ENCODE measurements at places on chromosomes 4 and X.
A peak's percentile ranks its signal among the peaks of the same experiment; 100 is the strongest.

DNA sequence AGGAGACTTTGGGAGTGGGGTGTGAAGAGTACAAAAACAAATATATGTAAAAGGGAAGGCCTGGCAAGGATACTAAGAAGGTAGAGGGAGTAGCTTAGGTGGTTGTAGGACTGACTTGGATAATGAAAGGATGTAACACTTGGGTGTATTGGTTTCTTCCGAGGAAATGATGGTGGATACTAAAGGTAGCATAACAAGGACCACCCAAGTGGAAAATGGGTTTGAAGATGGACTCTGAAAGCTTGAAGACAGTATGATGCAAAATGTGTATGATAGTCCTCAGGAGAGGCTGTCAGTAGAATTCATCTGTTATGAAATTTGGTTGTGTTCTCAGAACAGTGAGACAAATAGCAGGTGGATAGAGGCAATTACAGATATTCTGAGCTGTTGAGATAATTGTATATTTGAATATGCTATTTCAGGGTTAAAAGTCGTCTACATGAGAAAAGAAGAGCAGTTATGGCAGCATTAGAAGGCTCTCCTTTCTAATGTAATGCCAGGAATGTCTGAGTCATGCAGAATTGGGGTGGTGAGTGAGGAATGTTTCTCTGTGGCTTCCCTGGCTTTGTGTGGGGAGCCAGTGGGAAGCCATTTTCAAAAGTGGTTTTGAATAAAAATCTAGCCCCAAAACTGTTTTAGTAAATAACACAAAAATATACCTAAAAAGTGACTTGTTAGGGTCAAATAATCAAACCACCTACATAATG lies 75.6 kb downstream of the FHIP1A start:
- DNase-seq: no peak

GRCh38 chr4:177079327-177079726 lies 230.3 kb upstream of the NEIL3 start:
- DNase-seq: no peak

DNA sequence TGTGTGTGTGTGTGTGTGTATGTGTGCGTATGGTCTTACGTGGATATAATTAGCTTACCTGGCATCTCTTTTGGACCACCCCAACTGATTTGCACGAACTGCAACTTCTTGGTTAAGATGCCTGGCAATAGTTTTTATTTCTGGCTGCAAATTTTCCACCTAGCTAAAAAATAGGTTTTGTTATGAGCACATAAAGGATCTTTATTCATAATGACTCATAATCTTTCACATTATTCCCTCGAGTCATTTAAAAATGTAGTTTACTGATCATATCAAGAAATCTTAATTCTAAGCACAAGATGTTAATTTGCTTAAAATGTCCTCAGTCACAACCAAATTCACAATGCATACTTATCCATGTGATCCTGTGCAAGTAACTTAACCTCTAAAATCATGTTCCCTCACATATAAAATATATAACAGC lies 1.5 kb downstream of the COX18 start:
- DNase-seq: peak; percentile 89

DNA sequence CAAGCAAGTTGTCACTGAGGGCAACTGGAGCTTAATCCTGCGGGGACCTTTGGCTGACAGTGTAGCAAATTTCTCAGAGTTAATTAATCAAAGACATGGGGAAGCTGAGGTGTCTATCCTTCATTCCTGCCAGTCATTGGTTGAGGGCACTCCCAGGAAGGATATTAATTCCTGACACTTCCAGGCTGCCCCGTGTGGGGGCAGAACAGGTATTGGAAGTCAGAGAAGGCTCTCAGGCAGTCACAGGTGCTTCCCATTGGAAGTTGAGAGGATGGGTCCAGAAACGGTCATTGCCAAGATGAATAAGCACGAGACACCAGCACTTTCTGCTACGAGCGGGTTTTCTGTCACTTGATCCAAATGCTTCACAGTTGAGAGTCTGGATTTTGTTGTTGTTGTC lies 29.1 kb upstream of the CD38 start:
- DNase-seq: no peak

DNA sequence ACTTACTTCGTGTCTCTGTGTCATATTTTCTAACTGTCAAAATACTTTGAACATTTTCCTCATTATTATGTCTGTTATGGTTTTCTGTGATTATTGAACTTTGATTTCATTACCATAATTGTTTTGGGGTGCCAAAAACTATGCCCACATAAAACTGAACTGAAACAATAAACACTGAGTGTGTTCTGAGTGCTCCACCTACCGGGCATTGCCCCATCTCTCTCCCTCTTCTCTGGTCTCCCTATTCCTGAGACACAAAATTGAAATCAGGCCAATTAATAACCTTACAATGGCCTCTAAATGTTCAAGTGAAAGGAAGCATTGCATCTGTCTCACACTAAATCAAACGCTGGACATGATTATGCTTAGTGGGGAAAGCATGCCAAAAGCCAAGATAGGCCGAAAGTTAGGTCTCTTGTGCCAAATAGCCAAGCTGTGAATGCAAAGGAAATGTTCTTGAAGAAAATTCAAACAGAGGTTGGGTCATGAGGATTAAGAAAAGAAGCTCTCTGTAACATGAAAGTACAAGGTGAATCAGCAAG lies 972.3 kb downstream of the PCDH7 start:
- DNase-seq: no peak

GRCh38 chrX:43436517-43436916 lies 219.6 kb upstream of the MAOA start:
- no peak for DNase-seq

GRCh38 chrX:1215123-1215823 lies 2.8 kb upstream of the CRLF2 start:
- no peak for DNase-seq

DNA sequence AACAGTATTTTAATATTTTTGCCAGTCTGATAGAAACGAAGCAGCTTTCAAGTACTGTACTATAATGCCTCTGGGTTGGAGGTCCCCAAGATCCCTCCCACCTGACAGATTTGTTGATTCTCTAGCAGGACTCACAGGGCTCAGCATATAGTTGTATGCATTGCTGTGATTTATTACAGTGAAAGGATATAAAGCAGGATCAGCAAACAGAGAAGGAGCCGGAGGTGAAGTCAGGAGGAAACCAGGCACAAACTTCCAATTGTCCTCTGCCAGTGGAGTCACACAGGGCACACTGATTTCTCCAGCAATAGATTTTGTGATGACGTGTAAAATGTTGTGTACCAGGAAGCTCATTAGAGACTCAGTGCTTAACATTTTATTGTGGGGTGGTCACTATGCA lies 19.0 kb downstream of the USP53 start:
- DNase-seq: no peak

DNA sequence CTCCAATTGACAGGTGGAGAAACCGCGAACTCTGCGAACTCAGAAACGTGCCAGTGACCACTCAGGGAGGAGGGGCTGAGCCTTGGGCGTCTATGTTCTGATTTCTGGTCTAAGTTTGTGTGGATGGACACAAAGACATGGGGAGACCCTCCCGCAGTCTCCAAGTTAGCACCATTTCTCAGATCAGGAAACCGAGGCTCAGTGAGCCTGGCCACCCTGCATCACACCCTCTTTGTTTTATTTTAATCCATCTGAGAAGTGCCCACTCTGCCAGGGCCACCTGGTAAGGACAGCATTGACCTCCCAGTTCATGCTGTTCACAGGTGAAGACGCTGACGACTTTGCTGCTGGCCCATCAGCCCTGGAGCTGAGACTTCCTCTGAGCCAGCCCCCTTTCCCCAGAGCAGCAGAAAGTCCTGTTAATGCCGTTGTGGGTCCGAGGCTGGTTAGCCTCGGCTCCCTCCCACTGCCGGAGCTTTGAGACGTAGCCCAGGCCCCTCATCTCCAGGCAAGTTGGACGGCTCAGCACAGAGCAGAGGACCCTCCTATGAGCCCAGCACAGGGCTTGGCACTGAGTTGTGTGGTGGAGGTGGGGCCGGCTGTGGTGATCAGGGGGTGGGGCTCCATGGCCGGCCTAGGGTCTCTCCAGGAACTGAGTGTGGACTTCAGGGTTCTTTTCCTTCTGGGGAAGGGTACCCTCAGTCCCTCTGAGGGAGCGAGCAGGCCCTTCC lies 43.7 kb downstream of the PSAPL1 start:
- DNase-seq: no peak

DNA sequence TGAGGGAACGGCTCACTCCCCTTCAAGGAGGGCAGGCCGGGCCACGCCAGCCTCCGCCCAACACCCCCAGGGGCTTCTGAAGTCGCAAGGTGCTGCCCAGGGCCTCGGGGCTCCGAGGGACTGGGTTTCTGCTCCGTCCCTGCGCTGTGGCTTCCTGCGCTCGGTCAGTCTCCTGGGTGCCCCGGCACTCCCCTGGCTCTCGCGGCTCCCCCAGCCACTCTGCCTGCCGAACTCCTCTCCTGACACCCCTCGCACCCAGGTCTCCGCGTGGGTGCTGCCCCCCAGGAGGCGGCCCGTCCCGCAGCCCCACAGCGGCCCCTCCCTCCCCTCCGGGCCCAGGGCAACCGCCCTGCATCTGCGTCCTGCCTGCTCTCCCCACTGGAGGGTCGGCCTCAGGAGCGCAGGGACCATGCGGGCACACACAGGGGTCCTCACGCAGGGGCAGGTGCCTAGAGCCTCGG lies 151.9 kb downstream of the AFAP1 start:
- no peak for DNase-seq

DNA sequence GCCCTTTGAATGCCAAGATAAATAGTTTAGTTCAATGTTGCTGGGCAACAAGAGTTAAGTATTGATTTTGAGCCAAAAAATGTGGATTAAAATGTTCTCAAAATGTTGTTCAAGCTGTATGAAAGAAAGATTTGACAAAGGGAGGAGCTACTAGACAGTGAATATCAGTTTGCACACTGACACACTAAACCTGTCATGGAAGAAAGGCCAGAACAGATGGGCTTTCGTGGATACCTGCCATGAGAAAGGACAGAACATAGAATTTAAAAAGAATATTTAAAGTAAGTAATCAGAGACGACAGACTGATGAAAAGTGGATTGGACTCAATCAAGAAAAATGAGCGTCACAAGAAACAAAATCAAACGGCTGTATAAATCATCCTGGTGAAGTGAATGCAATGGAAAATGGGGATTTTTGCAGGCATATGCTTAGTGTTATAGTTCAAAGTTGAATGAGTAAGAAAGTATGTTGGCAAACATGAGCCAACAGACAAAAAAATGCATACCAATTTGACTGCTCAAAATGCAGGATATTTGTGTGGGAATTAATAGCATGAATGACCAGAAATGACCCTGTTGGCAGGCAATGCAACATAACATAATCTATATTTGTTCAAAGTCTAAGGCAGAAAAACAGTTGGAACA lies 7.4 kb downstream of the PCDH18 start:
- DNase-seq: no peak

- DNase-seq: peak; percentile 96
Observed at GRCh38 chr4:8468746-8469535, 28.4 kb downstream of the TRMT44 start.

DNA sequence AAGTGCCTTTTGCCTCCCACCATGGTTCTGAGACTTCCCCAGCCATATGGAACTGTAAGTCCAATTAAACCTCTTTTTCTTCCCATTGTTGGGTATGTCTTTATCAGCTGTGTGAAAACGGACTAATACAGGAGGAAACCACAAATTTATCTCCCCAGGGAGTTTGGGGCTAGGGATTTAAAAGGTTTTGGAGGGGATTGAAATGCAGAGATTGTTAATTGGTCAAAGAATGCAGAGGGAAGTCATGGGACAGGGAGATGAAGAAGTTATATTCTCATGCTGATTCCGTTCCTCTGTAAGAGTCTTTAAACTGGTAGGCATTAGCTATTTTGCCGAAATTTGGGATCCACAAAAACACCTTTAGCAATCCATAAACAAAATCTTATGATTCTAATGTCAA lies 57.9 kb downstream of the TKTL2 start:
- no peak for DNase-seq

- DNase-seq: no peak
Observed at GRCh38 chr4:23413631-23414030, 476.2 kb downstream of the PPARGC1A start.

- no peak for DNase-seq
Observed at GRCh38 chrX:72475338-72475737, 97.3 kb downstream of the HDAC8 start.

GRCh38 chrX:100928660-100929613 lies at the start of gene XKRX:
Gene XKRX (minus strand): TSS chrX:100928917. CDS start chrX:100928304, 613 bp downstream.
- DNase-seq: peak; percentile 75

DNA sequence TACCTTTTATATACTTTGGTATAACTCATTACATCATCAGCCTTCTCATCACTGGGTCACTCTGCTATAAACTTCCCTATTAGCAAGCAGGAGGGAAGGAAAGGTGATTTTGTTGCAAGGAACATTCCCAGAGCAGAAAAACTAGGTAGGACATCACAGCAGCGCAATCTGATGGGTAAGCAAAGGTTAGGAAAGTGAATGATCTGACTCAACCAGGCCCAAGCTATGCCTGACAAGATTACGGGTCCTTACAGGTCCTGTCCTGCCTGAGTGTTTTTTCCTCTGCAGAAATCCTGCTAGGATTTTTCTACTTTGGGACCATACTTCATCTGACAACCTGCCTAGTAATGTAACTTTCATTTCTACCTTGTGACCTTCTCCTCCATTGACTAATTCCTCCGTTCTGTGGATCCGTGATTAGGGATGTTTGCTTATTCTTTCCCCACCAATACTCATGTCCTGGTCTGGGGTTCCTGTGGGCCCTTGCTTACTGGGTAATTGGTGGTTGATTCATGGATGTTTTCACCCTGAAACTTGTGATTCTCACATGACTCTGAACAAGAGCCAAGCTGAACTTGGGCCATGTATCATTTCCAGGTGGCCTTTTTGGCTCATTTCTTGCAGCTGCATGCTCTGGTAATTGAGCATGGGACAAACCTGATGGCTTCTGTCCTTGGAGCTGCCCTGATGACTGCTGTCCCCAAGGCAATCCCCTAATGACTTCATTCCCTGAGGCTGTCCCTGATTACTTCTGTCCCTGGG lies 111.9 kb upstream of the KIT start:
- no peak for DNase-seq

DNA sequence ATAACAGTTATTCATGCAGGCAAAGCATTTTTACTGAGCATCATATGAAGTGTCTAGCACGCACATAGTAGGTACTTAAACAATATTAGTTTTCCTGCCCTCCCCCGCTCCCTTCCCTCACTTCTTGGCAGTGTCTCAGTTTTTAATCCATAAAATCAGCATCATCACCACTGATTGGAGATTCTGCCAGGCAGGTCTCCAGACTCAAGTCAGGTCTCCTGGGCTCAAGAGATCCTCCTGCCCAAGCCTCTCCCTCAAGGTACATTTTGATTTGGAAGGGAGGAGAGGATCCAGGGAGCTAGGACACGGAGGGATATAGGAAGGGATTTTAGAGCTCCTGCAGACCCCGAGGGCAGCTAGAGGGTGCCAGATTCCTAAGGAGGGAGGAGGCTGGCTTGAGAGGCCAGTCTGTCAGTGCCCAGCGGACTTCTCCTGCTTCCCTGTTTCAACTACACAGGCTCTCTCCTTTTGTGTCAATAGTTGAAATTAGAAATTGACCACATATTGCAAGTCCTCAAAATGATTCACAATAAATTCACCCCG lies 4.4 kb upstream of the FAT1 start:
- no peak for DNase-seq

DNA sequence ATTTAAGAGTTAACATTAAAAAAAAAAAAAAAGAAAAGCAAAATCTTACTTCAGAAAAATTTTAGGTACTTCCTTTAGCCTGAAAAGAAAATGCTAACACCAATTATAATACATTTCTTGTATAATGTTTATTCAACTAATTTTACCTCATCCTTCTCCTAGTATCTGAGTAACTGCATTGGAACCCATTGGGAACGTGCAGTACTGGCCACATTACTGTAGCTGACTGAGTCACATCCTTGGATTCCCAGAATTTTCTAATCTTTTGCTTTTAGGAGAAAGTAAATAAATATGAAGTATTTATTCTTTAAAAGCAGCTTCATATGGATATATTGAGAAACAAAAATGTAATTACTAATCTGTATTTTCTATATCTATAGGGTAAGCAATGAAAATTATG lies 82.6 kb upstream of the SLITRK2 start:
- no peak for DNase-seq

All from osteoblast (primary cell).